ENCODE measurements at places on chromosomes 6 and 20. TPM values are rescaled to one million over a fixed set of nuclear protein-coding genes. Genes with fewer than 3 reads are reported as not detected.

VGLL2 gene
- total RNA-seq: not detected

MROH8 gene
- 0.39 TPM for total RNA-seq

PROCR gene
- 80.6 TPM for total RNA-seq

PRRT1 gene
- 0.78 TPM for total RNA-seq

PROKR2 gene
- not detected for total RNA-seq

HLA-DPA1 gene
- 1.8 TPM for total RNA-seq

EZR gene
- total RNA-seq: 20.8 TPM

SLC2A4RG gene
- total RNA-seq: 58.7 TPM

SLC32A1 gene
- total RNA-seq: not detected

PTCHD4 gene
- 2.6 TPM for total RNA-seq

NKAIN4 gene
- total RNA-seq: 3.7 TPM
